ENCODE measurements at places on chromosomes 3 and 15.
A peak's percentile ranks its signal among the peaks of the same experiment; 100 is the strongest.

- peak; percentile 44 for DNase-seq
These were observed 46.5 kb upstream of the FSTL1 start for GRCh38 chr3:120497336-120497735.

DNA sequence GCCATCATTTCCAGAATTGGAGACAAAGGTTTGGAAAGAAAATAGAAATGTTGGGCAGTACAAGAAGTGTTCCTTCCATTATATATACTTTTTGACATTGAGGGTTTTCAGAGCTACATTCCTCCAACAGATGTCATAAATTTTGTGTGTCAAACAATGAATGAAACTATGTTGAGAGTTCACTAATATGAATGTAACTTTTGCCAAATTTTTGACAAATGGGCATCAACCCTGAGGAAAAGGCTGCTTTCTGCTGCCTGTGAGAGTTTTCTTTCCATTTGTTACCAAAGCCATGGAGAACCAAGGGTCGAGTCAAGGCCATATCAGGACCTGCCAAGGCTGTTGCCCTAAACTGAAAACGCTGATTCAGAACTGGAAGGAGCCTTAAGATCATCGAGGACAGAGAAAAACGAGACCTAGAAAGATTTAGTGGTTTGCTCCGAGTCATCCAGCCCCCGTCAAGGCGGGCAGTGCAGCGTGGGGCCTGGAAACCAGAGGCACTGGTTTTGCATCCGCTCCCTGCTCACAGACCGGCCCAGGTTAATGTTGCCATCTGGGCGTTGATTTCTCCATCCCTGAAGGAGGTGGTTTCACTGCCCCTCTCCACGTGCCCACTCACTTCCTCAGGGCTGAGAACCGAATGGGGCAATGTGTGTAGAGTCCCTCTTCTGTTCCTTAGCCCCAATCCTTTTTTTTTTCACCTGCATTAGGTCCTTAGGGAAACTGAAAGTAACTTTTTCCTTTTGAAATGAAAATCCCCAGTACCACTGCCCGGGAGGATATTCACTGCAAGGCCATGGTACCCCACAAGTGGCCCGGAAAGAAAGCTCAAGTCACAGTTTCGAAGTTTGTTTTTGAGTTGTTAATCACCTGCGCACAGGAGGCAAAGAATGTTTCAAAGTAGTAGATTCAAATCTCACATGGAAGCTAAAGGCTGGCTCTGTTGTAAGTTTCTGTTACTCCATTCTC lies 32.8 kb downstream of the TPM1 start:
- peak; percentile 59 for DNase-seq

DNA sequence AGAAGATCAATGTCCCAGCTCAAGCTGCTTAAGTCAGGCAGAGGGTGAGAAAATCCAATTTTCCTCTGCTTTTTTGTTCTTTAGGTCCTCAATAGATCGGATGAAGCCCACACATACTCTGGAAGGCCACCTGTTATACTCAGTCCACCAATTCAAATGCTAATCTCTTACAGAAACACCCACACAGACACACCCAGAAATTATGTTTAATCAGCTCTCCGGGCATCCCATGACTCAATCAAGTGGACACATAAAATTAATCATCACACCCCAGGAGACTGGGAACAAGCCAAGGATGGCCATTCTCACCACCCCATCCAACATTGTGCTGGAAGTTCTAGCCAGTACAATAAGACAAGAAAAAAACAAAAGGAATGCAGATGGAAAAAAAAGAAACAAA lies 67.8 kb upstream of the SLC24A5 start:
- DNase-seq: no peak

GRCh38 chr3:179026636-179027035 lies 45.0 kb downstream of the ZMAT3 start:
- peak; percentile 80 for DNase-seq

DNA sequence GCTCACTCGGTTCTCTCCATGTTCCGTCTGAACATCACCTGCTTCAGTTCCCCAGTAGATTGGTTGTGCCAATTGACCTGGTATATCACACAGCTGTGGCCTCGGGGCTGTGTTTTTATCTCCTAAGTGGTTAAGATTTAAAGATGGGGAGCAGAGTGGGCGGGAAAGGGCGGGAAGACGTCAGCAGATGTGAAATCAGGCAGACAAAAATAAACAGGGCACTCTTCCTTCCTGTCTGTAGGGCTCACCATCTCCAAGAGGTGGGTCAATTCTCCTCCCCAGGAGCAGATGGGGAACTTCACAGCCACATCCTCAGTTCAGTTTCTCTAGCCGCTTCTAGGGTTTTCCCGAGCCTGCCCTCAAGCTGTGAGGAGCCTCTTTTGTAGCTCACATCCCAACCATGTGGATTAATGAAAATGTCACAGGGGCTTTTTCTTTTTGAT lies 26.8 kb upstream of the LIMD1 start:
- DNase-seq: no peak

DNA sequence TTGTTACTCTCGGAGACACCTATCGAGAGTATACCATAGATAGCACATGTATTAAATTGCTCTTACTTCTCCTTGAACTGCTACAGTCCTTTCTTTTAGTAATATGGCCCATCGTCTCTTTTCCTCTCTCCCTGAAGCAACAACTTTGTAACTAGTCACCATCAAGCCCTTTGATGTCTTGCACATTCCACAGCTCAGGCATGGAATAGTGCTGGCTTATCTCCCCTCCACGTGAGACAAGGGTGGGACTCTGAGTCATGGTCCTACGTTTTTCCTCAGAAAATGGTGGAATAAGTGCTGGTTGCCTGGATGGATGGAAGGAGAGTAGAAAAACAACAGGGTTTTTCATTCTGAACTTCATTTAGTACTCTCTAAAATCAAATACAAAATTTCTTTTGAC lies 163.3 kb upstream of the MBNL1 start:
- no peak for DNase-seq

DNA sequence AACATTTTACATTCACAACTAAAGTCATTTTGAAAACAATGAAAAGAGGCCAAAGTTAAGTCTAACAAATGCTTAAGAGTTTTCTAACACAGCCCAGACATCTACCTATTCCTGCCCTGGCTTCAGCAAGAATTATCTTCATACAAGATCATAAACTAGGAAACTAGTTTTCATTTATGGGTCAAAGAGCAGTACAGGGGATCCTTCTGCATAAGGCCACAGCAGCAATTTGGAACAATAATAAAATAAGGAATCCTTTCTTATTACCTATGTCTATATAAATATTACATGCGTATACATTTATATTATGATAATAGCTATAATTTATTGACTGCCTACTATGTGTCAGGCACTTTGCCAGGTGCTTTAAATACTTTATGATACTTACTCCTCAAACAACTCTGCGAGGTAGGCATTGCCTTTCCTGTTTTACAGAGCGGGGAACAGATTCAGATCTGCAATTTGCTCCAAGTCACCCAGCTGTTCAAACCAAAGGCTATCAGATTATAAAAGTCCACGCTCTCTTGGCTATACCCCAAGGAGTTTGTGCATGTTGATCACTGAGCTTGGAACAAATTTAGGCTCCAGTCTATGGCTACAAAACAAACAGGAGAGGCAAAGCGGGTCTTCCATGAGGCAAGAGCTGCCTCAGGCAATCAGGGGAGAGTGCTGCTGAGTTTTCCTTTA lies 196.4 kb downstream of the RORA start:
- no peak for DNase-seq

GRCh38 chr3:97817965-97818364 lies 3.8 kb upstream of the CRYBG3 start:
- no peak for DNase-seq

Measured in mesenchymal stem cell (in vitro differentiated cells and primary cell).